ENCODE measurements at places on chromosomes 6 and 20. TPM values are rescaled to one million over a fixed set of nuclear protein-coding genes. Genes with fewer than 3 reads are reported as not detected.

Gene PRR18
- not detected for total RNA-seq

Gene OSTM1
- 43.3 TPM for total RNA-seq

Gene ELOVL4
- 1.9 TPM for total RNA-seq

Gene HCRTR2
- total RNA-seq, result not detected

Gene CPXM1
- 0.33 TPM for total RNA-seq

Gene SLC22A1
- total RNA-seq, result 0.81 TPM

Gene TCP11
- total RNA-seq, result not detected

Gene CDH4
- total RNA-seq, result 0.20 TPM

Gene GCNT2
- 3.1 TPM for total RNA-seq

Gene MTFR2
- total RNA-seq, result 21.4 TPM

Gene SLC4A11
- total RNA-seq, result 1.6 TPM

Gene OVOL2
- total RNA-seq, result not detected

Gene IPCEF1
- 20.3 TPM for total RNA-seq

Gene ERVFRD-1
- not detected for total RNA-seq

Gene SPTLC3
- not detected for total RNA-seq

Gene BMP2
- total RNA-seq, result not detected

Gene PRICKLE4
- total RNA-seq, result not detected

Gene SIRPD
- total RNA-seq, result not detected

Gene TULP4
- 25.0 TPM for total RNA-seq

Gene RBBP9
- total RNA-seq, result 20.4 TPM

Gene LRRC73
- 0.23 TPM for total RNA-seq

Gene UTRN
- total RNA-seq, result 146 TPM

Gene MAP7
- 1.4 TPM for total RNA-seq

Gene TRAPPC3L
- total RNA-seq, result not detected

Gene PACRG
- not detected for total RNA-seq

Gene GLP1R
- total RNA-seq, result not detected

Gene PYGB
- total RNA-seq, result 29.8 TPM

Gene NHLRC1
- 0.20 TPM for total RNA-seq

Gene PRND
- total RNA-seq, result not detected

Gene SRMS
- not detected for total RNA-seq

Gene C20orf96
- 5.9 TPM for total RNA-seq

Gene ZFP57
- not detected for total RNA-seq

Gene ZNF341
- total RNA-seq, result 5.6 TPM

Gene PTCHD4
- not detected for total RNA-seq

Gene TFAP2D
- not detected for total RNA-seq

Gene CLPSL2
- not detected for total RNA-seq

Gene SLC17A2
- not detected for total RNA-seq

Gene ECT2L
- not detected for total RNA-seq

Gene CAGE1
- not detected for total RNA-seq

Gene LY6G6D
- total RNA-seq, result not detected

Gene DAAM2
- total RNA-seq, result not detected

Gene TMEM217
- total RNA-seq, result 2.1 TPM

Gene FAM110A
- 35.9 TPM for total RNA-seq

Gene ZNF334
- 1.4 TPM for total RNA-seq

Gene CTCFL
- total RNA-seq, result not detected

Gene ADAM33
- not detected for total RNA-seq

Gene GPR6
- total RNA-seq, result not detected
